ENCODE measurements at places on chromosomes 4 and X.

DNA sequence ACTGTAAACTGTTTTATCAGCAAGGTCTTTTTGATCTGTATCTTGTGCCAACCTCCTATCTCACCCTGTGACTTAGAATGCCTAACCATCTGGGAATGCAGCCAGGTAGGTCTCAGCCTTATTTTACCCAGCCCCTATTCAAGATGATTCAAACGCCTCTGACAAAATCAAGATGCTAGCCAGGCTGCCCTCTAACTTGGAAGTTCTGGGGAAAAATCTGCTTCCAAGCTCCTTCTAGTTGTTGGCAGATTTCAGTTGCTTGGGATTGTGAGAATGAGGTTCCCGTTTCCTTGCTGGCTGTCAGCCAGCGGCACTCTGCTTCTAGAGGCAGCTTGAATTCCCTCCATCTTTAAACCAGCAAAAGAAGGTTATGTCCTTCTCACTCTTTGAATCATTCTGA lies 34.7 kb downstream of the LUZP4 start:
- DNase-seq: no peak

DNA sequence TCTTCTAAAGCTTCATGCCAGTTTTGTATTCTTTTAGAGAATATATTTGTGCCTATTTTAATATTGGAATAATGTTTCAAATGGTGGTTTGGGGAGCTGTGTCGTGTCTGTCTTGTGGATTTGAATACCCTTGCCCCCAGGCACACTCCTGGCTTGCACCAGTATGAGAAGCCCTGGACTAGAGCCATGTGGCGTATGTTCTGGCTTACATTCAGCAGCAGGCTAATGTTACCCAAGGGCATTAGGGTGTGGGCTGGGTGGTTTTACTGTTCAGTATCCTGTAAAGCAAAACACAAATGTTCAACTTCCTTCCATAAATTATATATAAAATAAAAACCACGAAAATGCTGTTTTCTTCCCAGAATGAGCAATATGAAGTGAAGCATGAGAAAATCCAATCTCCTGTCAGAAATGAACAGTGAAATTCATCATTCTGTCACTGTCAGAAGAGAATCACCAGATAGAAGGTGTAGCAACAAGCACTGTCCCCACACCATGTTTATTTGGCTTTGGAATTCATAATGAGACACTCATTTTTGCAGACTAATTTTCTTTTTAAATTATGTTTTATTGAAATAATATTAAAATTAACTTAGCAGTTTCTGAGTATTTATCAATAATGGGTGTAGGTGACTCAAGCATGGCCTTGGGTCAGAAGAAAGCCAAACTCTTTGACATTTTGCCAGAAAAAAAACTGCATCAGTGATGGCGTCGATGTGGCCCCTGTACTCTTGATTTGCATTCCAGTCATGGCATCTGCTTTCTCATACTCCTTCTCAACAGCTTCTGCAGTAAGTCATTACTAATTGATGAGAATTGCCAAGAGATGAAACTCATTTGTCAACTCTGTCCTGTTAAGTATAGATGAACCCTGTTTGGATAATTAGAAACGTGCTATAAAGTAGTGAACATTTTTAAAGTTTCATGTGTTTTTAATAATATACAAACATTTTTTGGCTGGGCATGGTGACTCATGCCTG lies 43.8 kb downstream of the WWC2 start:
- DNase-seq: no peak

DNA sequence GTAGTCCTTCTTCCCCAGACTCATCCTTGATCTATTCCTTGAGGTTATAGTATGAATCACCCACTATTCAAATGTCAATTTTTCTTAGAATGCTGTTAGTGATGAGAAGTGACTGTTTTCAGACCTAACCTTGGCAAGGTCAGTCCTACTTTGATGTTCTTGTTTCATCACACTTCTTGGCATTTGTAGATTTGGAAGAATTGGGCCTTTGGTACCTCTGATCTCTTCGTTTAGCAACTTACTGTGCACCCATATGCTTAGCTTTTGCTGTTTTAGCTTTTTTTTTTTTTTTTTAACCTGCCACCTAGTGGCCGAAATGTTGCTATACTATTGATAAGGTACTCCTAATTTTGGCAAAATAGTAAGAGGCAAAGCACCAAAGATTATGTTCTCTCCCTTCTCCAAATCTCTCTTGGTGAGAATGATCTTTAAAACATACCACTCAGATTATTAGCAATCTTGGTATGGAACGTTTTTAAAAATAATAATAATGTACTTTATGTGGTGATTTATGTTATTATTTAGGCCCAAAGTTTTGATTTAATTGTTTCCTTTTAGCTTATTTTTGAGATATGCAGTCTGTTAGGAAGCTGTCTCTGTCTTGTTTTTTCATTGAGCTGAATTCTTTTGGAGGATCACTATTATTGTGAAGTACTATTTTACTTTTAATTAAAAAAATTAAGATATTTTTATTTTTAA lies 16.6 kb downstream of the DCK start:
- no peak for DNase-seq

- DNase-seq: no peak
Measured at GRCh38 chr4:81491943-81492342, 20.2 kb upstream of the RASGEF1B start.

DNA sequence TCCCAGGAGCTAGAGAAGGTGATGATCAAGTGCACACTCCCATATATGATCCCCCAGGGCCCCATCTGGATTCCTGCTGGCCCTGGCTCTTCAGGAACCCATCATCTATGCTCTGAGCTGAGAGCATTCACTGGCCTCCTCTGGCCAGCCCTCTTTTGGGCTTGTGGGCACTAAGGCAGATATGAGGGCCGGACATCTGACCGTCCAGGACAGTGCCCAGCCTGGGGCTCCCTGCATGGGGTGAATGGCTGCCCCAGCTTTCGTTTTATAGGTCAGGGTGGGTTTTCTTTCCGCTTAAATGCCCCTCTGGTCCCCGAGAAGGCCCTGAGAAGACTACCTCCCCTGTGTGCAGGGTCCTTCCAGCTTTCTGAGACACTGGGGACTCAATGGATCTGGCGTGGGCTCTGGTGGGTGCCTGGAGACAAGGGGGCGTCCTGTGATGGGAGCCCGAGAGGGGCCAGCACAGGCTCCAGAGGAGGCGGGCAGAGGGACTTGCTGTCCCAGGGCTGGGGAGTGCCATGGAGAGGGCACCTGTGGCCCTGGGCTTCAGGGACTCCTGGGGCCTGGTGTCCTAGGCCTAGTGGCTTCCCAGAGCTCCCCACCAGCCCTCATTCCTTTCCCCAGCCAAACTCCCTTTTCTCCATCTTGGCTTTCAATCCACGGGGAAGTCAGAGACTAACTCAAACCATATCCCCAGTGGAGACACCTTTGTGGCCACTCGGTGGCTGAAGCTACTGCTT lies 39.5 kb upstream of the GRPEL1 start:
- no peak for DNase-seq

- DNase-seq: no peak
Measured at GRCh38 chr4:81628489-81628888, 156.8 kb upstream of the RASGEF1B start.

DNA sequence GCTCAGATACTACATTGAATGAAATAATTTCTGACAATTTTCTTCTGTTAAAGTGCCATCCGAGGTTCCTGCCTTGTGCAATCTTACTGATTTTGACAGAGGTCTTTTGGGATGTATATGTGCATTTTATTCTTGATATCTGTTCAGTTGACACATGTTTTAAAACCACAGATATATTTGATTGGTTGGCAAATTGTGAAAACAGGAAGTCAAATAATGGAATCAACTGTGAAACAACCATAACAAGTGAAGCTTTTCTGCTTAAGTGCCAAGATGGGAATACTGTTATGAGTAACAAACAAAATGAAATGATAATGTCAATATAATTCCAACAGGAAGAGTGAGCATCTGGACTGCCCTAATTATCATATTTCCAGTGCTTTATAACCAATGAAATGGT lies 84.9 kb upstream of the TET2 start:
- DNase-seq: no peak

- no peak for DNase-seq
Measured at GRCh38 chr4:185122681-185123345, 20.3 kb upstream of the SLC25A4 start.

DNA sequence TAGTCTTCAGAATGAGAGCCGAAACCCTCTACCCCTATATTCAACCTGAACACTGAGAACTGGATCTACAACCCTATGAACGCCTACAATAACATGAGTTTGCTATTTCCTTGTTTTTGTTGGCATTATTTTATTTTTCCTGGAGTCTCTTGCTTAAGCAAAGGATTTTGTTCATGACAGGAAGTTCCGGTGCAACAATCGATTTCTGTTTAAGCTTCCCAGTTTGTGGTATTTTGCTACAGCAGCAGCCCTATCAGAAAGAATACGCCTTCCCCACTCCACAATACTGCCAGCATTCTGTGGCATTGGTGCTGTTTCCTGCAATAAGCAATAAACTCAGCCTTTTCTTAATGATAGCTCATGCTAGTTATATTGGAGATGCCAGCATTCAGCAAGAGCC lies 60.9 kb downstream of the NPY5R start:
- DNase-seq: no peak
